HCEC 1CT (cell line): ENCODE measurements at places on chromosomes 6 and 20.

DNA sequence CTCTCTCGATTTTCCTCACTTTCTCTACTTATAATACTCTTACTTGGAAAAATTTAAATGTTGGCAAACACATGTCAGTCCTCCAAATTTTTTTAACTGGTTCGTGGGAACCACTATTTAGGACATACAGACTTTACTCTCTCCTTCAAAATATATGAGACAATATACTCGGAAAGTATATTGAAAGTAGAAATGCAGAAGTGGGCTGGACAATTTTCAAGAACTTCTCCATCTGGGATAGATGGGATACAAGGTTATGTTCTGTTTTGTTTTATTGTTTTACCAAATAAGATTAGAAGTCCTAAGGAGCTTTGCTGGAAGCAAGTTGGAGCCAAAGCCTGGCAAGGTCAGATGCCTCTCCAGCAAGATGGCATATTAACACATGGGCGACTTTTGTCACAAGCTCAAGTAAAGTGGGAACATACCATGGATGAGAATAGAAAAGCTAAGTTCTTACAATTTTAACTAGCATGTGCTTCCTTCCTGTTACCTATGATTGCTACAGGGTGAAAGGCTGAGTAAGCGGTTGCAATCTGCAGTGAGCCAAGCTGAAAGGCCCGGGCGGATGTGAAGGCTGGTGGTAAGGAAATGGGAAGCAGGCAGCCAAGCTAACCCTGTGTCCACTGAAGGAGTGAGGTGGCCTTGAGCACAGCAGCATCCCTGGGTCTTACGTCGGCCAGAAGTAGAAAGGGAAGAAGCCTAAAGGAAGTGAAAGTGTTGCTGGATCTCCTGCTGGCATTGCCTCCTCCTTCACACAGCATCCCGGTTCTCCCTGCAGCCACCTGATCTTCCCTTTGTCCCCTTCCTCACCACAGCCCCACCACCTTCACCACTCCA, 7.1 kb downstream of the MAP3K5 start:
- DNase-seq = no peak

DNA sequence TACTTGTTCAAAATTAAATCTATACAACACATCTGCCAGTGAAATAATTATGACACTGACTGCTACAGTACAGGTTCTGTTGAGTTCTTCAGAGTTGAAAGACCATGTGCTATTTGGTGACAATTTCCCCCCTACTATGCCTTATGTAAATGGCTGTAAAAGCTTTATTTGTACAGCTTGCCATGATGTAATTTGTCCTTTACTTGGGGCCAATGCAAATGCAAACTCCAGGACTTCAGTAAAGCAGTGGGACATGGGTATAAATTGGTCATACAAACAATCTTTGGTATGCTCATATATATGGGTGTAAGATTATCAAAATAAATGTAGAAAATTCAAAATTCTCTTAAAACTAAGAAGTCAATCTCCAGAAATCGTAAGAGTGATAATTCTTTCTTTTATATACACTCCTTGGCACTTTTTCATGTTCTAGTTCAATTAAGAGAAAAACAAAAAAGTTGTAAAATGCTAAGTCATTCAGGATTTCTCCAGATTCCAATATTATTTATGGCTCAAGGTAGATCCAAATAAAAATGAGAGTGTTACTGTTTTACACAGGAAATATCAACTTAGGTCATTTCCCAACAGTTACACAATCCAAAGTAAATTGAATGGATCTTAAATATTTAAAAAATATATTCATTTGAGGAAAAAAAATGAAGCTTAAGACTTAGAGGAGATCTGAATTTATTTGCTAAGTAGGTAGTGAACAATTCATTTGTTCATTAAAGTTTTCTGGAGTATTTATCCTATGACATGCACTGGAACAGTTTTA, 1310.5 kb upstream of the CITED2 start:
- no peak for DNase-seq

GRCh38 chr20:29427201-29428060, 1830.0 kb upstream of the DEFB115 start:
- no peak for DNase-seq

DNA sequence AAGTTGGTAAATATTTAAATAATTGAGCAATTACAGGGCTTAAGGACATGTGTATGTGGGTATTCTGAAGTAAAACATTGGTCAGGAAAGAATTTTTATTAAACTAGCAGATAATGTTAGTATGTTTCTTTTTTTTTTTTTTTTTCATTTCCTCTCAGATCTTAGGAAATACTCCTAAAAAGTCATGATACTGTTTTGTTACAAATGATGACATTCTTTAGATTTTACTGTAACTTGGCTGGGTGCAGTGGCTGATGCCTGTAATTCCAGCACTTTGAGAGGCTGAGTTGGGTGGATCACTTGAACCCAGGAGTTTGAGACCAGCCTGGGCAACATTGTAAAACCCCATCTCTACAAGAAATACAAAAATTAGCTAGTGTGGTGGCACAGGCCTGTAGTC, 41.5 kb downstream of the CDC40 start:
- DNase-seq = no peak

DNA sequence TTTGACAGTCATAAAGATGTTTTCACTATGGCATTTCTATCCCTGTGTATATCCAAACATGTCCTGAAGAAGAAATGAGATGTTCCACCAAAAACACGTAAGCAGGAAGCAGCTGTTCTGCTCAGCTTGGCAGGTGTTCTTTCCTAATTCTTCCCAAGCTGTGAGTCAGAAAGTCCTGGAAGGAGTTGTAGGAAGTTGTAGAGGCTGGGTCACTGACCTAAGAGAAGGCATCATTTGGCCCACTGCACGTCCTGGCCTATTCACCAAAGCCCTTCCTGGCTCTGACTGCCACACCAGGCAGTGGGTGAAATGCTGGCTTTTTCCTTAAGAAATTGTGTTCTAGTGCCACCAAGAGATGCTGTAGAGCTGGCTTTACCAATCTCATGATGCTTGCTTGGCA, 40.3 kb downstream of the STX11 start:
- peak; percentile 93 for DNase-seq

- DNase-seq = peak; percentile 70
Measured at GRCh38 chr6:73566954-73567591, 46.2 kb upstream of the EEF1A1 start.

DNA sequence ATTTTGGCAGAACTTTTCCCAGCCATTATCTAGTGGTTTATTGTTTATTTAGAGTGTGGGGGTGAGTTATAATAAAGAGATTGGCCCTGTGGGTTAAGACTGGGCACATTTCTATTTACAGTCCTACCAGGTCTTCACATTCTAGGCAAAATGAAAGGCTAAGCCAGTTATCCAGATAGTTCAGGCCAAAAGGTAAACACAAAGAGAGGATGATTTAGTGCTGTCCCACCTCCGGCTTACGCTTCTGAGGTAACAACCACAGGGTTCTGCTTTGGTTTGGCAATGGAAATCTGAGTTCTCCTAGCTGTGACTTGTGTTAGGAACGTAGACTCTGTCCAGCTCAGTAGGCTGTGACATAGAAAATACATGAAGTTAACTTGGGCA, 50.3 kb upstream of the PTPRK start:
- no peak for DNase-seq

DNA sequence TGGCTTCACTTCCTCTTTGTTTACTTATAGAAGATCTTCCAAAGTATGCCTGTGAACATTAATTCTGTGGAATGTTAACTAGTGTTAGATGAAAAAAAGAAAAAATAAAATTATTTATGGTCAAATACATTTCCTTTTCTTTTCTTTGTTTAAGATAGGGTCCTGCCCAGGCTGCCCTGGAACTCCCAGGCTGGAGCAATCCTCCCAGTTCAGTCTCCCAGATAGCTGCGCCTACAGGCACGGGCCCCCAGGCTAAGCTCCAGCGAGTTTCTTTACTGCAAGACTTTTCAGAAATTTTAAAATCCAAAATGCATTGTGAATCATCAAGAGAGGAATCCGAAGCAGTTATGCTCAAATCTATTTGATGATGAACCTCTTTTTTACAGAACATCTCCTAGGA, 39.3 kb upstream of the IL20RA start:
- DNase-seq = no peak

DNA sequence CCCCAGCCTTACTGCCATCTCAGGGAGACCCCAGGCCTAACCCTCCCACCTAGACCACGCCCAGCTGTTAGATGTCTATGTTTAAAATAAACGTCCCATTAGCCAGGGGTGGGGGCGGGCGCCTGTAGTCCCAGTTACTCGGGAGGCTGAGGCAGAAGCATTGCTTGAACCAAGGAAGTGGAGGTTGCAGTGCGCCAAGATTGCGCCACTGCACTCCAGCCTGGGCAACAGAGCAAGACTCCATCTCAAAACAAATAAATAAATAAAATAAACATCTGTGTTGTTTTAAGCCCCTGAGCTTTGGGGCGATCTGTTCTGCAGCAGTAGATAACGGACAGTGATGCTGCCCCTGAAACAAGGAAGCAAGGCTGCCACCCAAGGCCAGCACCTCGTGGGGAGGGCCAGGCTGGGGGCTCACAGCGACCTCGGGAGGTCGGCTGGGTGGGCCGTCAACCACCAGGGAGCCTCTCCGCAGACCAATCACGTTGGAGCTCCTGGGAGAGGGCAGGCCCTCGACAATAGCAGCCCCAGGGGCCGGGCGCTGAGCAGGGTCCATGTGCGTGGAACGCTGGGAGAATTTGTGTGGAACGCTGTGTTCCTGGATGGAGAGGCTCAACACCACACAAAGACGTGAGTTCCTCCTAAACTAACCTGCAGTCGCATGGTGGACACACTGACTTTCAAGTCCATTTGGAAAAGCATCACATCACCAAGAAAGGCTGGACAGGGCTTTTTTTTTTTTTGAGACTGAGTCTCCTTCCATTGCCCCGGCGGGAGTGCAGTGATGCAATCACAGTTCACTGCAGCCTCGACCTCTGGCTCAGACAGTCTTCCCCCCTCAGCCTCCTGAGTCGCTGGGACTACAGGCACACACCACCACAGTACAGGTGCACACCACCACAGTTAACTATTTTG, 1.0 kb upstream of the HELZ2 start:
- peak; percentile 65 for DNase-seq

- DNase-seq = no peak
Measured at GRCh38 chr6:63509652-63510352, 62.5 kb upstream of the LOC128125822 start.

GRCh38 chr6:165615636-165616035, 47.4 kb downstream of the PDE10A start:
- DNase-seq = no peak

DNA sequence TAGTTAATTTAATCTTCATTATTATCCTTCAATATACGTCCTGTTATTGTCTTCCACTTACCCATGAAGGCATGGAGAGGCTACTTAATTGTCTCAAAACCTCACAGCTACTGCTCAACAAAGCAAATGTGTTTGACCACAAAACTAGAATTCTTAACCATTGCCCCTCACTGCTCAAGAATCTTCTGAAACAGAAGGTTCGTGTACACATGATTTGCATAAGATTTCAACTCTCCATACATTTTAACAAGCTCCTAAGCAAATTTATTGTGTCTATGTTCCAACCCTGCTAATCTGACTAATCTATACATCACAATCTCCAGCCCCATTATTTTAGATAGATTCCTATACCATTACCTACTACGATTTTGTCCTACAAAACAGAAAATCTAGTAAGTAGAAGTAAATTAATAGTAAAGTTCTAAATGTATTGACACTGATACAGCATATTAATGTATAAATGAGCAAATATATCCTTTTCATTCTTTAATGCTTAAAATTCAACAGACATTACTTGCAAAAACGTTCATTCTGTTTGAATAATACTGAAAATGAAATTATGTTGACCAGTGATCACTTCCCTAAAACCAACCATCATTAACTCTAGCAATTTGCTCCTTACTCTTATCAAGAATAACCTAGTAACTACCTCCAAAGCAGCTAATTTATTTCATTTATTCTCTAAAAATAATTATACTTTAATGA, 89.7 kb upstream of the RNF217 start:
- no peak for DNase-seq

- peak; percentile 74 for DNase-seq
Measured at GRCh38 chr20:2626853-2627541, 25.4 kb upstream of the NOP56 start.

GRCh38 chr6:137269347-137269746, 50.2 kb upstream of the IFNGR1 start:
- no peak for DNase-seq

GRCh38 chr6:110125361-110125760, 54.1 kb downstream of the WASF1 start:
- DNase-seq = no peak

DNA sequence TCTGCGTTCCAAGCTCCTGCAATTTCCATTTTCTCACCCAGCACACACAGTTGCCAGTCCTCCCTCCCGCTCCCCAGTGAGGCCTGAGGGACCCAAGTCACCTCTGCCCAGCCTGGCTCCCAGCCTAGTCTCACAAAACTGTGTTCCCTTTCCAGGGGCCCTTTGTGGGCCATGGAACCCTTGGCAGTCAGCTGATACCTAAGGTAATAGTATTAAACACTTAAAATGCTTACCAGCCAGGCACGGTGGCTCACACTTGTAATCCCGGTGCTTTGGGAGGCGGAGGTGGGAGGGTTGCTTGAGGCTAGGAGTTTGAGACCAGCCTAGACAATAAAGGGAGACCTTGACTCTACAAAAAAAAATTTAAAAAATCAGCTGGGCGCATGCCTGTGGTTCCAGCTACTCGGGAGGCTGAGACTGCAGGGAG, 3.2 kb upstream of the RBM38 start:
- no peak for DNase-seq
